Stimulated activated CD8-positive, alpha-beta memory T cell treated with anti-CD3 and anti-CD28 coated beads, Interleukin-7, amount 100 ng/mL, for 24 hours (primary cell): ENCODE measurements at places on chromosomes 13 and 19.
A peak's percentile ranks its signal among the peaks of the same experiment; 100 is the strongest.

GRCh38 chr19:30864391-30865215 lies 484.6 kb downstream of the TSHZ3 start:
- no peak for DNase-seq

- DNase-seq = peak; percentile 12
These were observed 801 bp downstream of the KCTD12 start for GRCh38 chr13:76885203-76886004.

DNA sequence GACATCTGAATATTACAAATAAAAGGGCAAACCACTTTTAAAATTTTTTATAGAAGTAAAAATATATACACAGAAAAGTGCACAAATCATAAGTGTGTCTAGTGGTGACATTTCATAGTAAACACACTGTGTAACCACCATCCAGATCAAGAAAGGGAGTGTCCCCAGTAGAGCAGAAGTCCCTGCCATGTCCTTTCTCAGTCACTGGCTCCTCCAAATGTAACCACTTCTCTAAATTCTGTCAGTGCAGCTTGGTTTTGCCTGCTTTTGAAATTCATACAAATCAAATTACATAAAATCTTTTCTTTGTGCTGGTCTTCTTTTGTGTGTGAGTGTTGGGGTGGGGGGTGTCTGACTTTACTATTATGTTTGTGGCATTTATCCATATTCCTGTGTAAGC lies 116.5 kb downstream of the RBM26 start:
- DNase-seq = no peak

DNA sequence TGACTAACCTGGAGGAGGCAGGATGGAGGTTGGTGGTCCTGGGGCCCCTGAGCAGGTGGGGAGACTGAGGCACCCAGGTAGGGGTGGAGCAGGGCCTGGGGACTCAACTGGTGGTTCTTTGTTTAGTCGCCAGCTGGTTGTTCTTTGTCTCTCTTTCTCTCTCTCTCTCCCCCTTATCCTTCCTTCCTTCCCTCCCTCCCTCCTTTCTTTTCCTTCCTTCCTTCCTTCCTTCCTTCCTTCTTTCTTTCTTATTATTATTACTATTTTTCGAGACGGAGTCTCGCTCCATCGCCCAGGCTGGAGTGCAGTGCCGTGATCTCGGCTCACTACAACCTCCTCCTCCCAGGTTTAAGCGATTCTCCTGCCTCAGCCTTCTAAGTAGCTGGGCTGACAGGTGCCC lies 6.6 kb upstream of the NRTN start:
- no peak for DNase-seq

DNA sequence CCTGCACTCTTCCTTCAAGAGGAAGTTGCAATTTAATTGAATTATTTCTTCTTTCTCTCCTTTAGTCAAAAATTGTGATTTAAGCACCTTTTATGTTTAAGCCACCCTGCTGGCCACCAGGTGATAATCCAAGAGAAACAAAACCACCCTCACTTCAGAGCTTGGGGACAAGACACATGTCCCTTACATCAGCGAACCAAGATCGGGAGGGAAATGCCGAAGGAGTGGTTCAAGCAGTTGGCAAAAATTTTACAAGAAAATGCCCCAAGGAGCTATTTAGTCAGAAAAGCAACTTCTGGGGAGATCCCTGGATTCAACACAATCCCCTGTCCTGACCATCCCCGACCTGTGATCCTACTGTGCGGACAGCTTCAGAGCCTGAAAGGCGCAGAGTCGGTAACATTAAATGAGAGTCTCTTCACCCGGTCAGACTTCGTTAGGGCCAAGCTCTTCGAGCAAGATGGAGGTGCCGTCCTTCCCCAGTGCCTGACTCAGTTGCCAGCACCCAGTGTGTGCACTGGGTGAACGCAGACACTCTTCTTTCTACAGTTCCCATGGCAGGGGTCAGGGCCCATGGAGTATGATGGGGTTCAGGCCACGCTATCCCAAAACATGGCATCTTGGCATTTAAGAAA lies 78.6 kb upstream of the TM9SF2 start:
- DNase-seq = no peak

DNA sequence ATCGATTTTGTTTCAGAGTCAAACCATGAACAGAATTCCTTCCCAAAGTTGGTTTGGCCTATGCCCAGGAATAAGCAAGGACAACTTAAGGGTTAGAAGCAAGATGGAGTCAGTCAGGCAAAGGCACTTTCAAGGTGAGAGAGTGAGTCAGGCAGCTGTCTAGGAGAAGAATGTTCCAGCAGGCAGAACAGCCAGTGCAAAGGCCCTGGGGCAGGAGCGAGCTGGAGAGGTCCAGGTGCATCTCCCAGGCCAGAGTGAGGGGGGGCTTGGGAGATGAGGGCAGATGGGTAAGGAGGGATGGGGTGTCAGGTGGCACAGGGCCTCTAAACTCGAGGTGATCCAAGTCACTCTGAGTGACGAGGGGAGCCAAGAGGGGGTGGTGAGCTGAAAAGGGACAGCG lies 9.2 kb upstream of the GRWD1 start:
- no peak for DNase-seq

DNA sequence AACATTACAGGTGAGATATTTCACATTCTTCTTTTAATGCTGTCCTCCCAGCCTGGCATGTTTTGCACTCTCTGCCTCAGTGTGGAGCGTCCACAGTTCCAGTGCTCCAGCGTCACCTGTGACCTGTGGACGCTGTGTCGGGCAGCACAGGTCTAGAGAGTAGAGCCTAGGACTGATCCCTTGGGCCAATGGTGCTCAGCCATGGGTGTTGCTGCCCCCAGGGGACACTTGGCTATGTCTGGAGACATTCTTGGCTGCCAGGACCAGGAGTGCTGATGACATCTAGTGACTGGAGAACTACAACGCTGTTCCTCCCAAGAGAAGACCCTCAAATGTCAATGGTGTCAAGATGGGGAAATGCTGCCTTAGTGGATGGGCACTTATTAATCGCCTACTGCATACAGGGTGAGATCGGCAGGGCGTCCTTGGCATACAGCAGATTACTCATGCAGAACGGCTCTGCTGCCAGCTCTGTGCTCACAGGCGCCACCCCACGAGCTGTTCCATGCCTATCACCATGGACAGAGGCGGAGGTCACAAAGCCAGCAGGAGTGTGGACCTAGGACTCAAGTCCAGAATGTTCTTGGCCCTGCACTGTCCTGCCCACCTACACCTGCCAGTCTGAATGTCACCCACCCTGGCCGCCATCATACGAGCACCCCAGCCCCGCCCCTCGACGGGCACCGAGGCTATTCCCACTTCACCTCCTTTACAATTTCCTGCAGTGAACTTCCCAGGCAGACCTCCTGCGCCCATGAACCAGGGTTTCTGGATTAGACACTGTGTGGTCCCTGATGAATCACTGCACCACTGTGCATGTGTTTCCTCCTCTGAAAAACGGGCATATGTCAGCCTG lies 13.9 kb upstream of the MADCAM1 start:
- DNase-seq = no peak

GRCh38 chr13:33794576-33794975 lies 23.4 kb upstream of the RFC3 start:
- DNase-seq = no peak

- no peak for DNase-seq
These were observed 12.1 kb upstream of the GPR4 start for GRCh38 chr19:45613926-45614725.

GRCh38 chr13:46053162-46054012 lies 841 bp upstream of the ZC3H13 start:
- no peak for DNase-seq

DNA sequence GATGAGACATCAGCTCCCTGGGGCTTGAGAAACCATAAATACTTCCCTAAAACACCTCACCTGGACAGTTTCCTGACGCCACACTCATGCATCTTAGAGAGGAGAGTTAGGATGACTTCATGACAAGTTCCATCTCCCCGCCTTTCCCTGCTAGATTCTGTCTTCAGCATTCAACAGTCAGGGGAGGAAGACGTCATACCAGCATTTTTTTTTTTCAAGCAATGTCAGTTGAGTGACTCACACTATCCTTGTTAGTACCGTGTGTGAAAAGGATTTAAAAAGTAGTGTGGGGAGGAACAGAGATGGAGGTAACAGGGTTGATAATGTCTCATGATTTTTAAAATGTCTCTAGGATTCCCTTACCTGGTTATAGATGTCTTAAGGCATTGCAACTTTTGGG lies at the start of gene OR7D2:
TSS of gene OR7D2 (plus strand) at position 79 of the 400 bp plus-strand sequence. CDS start 6,803 bp downstream, outside the sequence.
- DNase-seq = no peak

- DNase-seq = no peak
These were observed 68.2 kb downstream of the COL4A1 start for GRCh38 chr13:110238818-110239195.

GRCh38 chr19:31825134-31826094 lies 476.2 kb upstream of the TSHZ3 start:
- DNase-seq = no peak

- peak; percentile 33 for DNase-seq
These were observed 2.8 kb downstream of the PALM3 start for GRCh38 chr19:14059093-14059480.

GRCh38 chr19:16714702-16715287 lies 4.9 kb upstream of the NWD1 start:
- peak; percentile 29 for DNase-seq

- no peak for DNase-seq
These were observed 22.7 kb downstream of the CCNA1 start for GRCh38 chr13:36454987-36455386.
